Pancreas (tissue), 10 donors: ENCODE measurements at places on chromosomes 7 and 10.

DNA sequence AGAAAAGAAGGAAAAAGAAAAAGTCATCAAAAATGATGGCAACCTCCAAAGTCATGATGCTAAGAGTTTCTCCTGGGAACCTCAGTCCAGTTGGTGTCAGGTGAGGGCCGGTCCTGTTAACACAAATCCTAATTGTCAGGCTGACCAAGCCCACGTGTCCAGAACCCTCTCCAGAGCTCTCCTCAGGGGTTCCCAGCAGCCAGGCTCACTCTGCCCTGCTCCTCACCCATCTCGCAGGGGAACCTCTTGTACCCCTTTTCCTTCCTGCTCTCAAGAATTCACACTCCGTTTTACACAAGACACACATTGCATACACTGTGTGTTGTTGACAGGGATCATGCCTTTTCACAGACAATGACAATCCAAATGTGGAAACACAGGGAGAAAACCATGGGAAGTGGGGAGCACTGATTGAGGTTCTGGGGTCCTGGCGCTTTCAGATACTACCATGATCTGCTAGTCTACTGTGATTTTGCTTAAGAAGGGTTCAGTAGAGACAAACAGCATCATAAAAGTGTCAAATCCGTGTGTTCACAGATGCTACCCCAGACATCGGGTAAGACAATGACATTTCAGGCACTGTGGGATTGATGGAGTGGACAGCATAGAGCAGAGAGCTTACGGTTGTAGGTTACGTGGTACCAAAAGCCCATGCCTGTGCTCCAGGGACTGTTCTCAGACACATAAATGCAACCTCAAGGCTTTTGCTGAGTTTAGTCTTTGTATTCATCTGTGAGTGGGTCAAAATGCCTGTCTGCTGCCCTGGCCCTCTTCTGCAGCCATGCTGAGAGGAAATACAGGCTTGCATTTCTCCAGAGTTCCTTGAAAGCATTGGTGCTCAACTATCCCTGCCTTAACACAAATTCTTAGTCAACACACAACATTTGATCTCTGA is 16.0 kb downstream of the IL2RA start:
- H3K4me3 ChIP-seq: no peak overlapping the region
- no peak overlapping the region for H3K27ac ChIP-seq
- H3K27me3 ChIP-seq: no peaks in the 10 kb centered on the region
- DNase-seq: no peak
- no peaks in the 10 kb centered on the region for H3K36me3 ChIP-seq
- no peaks in the 10 kb centered on the region for H3K4me1 ChIP-seq

DNA sequence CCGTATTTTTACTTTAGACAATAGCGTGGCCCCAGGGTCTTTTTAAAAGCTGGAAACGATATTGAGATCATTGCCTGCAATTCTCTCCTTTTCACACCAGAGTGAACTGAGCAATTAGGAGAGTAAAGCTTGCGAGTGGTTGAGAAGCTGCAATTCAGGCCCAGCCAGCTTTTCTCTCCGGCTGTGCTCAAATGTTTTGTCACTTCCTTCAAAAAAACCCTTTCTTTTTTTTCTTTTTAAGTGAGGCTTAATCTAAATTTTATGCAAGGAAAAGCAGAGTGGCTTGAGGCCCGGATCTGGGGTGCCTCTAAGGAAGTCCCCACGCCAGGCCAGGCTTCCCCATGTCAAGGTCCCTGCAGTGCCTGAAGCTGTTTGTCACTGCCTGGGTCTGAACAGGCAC is 433.9 kb downstream of the GLRX3 start:
- no peaks in the 10 kb centered on the region for H3K4me1 ChIP-seq
- H3K4me3 ChIP-seq: no peak overlapping the region
- no peak overlapping the region for H3K27ac ChIP-seq
- H3K27me3 ChIP-seq: no peaks in the 10 kb centered on the region

GRCh38 chr10:47380341-47381102 is 3.6 kb downstream of the ZNF488 start:
- H3K27ac ChIP-seq: peak overlapping the region; percentile 8
- H3K4me1 ChIP-seq: peaks cover 7% of the 10 kb centered on the region
- peak; percentile 68 for DNase-seq
- H3K27me3 ChIP-seq: no peaks in the 10 kb centered on the region

GRCh38 chr10:96400465-96400864 is 41.7 kb upstream of the OPALIN start:
- no peak for DNase-seq
- no peaks in the 10 kb centered on the region for H3K27me3 ChIP-seq
- H3K4me1 ChIP-seq: no peaks in the 10 kb centered on the region

GRCh38 chr7:44630792-44631457 is 24.5 kb downstream of the OGDH start:
- no peak for DNase-seq
- H3K4me1 ChIP-seq: peaks cover 24% of the 10 kb centered on the region
- no peaks in the 10 kb centered on the region for H3K27me3 ChIP-seq
- H3K4me3 ChIP-seq: no peak overlapping the region
- H3K36me3 ChIP-seq: no peaks in the 10 kb centered on the region

DNA sequence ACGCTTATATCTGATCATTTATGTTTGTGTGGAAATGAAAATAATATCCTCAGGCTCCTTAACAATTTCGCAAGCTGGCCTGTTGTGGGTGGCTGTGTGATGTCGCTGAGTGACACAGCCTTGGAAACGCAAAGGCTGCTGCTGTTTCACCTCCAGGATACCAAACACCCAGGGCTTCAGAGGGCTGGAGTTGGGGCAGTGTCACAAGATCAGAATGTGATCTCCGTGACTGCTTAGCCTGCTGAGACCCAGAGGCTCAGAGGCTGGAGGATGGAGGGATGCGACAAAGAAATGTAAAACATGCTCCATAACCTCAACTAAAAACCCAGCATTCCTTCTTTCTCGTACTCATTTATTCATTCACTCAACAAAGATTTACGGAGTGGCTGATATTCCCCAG is 37.2 kb upstream of the BMPER start:
- no peaks in the 10 kb centered on the region for H3K36me3 ChIP-seq
- H3K4me1 ChIP-seq: no peaks in the 10 kb centered on the region
- H3K4me3 ChIP-seq: no peak overlapping the region
- H3K27ac ChIP-seq: no peak overlapping the region

GRCh38 chr10:80144067-80144695 is 11.7 kb downstream of the PLAC9 start:
- no peaks in the 10 kb centered on the region for H3K27me3 ChIP-seq
- H3K36me3 ChIP-seq: no peaks in the 10 kb centered on the region
- no peak overlapping the region for H3K4me3 ChIP-seq
- no peak overlapping the region for H3K27ac ChIP-seq

DNA sequence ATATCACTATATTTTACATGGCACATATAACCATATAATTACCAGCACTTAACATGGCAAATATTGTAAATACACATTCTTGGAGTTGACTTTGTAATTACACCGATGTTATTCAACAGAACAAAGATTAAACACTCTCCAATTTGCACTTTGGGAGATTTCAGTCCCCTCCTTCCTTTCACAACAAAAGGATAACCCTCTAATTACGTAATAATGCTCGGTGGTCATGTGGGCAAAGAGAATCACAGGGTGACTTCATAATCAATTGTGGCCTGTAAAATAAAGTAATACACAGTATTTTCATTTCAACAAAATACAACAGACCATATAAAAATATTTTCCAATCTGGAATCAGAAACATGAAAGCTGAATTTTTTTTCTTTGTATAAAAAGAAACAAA is 73.2 kb downstream of the RHOBTB1 start:
- no peaks in the 10 kb centered on the region for H3K4me1 ChIP-seq
- H3K36me3 ChIP-seq: peaks cover 10% of the 10 kb centered on the region
- no peaks in the 10 kb centered on the region for H3K27me3 ChIP-seq
- DNase-seq: no peak
- no peak overlapping the region for H3K27ac ChIP-seq
- no peak overlapping the region for H3K4me3 ChIP-seq

- H3K4me1 ChIP-seq: no peaks in the 10 kb centered on the region
- no peaks in the 10 kb centered on the region for H3K27me3 ChIP-seq
- H3K36me3 ChIP-seq: no peaks in the 10 kb centered on the region
- no peak overlapping the region for H3K4me3 ChIP-seq
These were observed 82.3 kb downstream of the COL13A1 start for GRCh38 chr10:69884024-69884367.

GRCh38 chr10:8912108-8912507 is 857.6 kb downstream of the GATA3 start:
- H3K27me3 ChIP-seq: peaks cover 4% of the 10 kb centered on the region
- no peaks in the 10 kb centered on the region for H3K36me3 ChIP-seq
- no peak overlapping the region for H3K27ac ChIP-seq

DNA sequence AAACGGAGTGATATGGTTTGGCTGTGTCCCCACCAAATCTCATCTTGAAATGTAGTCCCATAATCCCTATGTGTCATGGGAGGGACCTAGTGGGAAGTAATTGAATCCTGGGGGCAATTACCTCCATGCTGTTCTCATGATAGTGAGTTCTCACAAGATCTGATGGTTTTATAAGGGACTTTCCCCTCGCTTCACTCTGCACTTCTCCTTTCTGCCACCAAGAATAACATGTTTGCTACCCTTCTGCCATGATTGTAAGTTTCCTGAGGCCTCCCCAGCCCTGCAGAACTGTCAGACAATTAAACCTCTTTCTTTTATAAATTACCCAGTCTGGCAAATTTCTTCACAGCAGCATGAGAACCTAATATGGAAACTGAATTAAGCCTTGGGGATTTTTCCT is 19.1 kb downstream of the FAM3C start:
- no peak for DNase-seq
- peaks cover 7% of the 10 kb centered on the region for H3K36me3 ChIP-seq

GRCh38 chr10:68110027-68110426 is 739 bp downstream of the MYPN start:
- no peaks in the 10 kb centered on the region for H3K27me3 ChIP-seq
- H3K36me3 ChIP-seq: no peaks in the 10 kb centered on the region
- peaks cover 5% of the 10 kb centered on the region for H3K4me1 ChIP-seq
- H3K27ac ChIP-seq: peak overlapping the region; percentile 8

DNA sequence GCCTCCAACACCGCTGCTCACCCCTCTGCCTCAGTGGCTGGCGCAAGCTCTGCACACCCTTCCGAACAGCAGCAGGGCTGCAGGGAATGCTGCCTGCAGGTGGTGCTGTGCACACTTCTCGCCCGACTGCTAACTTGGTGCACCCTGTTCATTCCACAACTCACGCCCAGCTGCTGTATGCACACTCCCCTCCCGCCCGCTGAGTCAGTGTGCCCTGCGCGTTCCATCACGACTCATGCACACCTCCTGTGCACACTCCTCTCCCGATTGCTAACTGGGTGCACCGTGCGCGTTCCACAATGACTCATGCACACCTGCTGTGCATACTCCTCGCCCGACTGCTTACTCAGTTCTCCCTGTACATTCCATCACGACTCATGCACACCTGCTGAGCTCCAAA is 21.5 kb downstream of the ADARB2 start:
- no peak overlapping the region for H3K4me3 ChIP-seq
- no peaks in the 10 kb centered on the region for H3K36me3 ChIP-seq
- no peak for DNase-seq
- no peak overlapping the region for H3K27ac ChIP-seq
- H3K4me1 ChIP-seq: no peaks in the 10 kb centered on the region
- no peaks in the 10 kb centered on the region for H3K27me3 ChIP-seq

- H3K36me3 ChIP-seq: no peaks in the 10 kb centered on the region
- DNase-seq: no peak
- H3K27ac ChIP-seq: peak overlapping the region; percentile 56
- H3K4me3 ChIP-seq: no peak overlapping the region
- H3K27me3 ChIP-seq: no peaks in the 10 kb centered on the region
These were observed 45.6 kb upstream of the SGCE start for GRCh38 chr7:94701555-94701973.

DNA sequence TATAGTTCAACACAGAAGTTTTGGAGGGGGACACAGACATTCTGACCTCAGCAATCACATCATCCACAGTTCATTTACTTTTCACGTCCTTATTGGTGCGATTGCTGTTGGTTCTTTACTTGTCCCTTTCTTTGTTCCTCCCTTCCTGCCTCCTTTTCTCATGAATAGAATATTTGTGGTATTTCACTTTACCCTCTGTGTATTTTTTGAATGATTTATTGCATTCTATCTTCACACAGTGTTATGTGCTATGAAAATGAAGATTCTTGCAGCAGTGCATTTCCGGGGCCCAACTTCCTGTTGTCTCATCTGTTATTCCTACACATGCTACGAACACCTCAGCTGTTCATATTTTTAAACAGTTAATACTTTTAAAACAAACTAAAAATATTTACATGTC is 179.6 kb downstream of the ZMYND11 start:
- H3K4me3 ChIP-seq: no peak overlapping the region
- H3K27ac ChIP-seq: no peak overlapping the region
- peaks cover 10% of the 10 kb centered on the region for H3K36me3 ChIP-seq
- no peaks in the 10 kb centered on the region for H3K4me1 ChIP-seq
- H3K27me3 ChIP-seq: no peaks in the 10 kb centered on the region

DNA sequence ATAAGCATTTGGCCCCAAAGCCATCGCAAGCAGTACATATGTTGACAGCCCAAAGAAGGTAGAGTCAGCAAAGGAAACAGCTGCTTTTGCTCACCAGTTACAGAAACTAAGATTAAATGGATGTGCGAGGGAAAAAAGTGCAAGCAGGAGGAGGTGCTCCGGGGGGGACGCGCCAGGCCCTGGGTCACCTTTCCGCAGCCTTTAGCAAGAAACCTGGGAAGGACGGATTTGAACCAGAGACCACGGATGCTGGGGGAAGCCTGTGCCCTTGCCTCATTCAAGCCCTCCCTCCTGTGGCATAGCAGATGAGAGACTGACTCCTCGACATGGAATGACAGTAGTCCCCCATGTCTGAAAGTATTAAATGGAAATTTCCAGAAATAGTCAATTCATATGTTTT is 405.6 kb upstream of the PRKCQ start:
- no peaks in the 10 kb centered on the region for H3K27me3 ChIP-seq
- no peaks in the 10 kb centered on the region for H3K4me1 ChIP-seq
- H3K36me3 ChIP-seq: no peaks in the 10 kb centered on the region
- H3K27ac ChIP-seq: no peak overlapping the region
- H3K4me3 ChIP-seq: no peak overlapping the region

GRCh38 chr7:29126804-29127203 is 19.5 kb downstream of the CPVL start:
- no peak overlapping the region for H3K4me3 ChIP-seq
- no peak for DNase-seq
- no peak overlapping the region for H3K27ac ChIP-seq
- no peaks in the 10 kb centered on the region for H3K36me3 ChIP-seq
- H3K27me3 ChIP-seq: no peaks in the 10 kb centered on the region

- no peak overlapping the region for H3K27ac ChIP-seq
- H3K4me3 ChIP-seq: no peak overlapping the region
- DNase-seq: no peak
- H3K4me1 ChIP-seq: no peaks in the 10 kb centered on the region
These were observed 87.5 kb downstream of the FRMD4A start for GRCh38 chr10:14243221-14243620.

DNA sequence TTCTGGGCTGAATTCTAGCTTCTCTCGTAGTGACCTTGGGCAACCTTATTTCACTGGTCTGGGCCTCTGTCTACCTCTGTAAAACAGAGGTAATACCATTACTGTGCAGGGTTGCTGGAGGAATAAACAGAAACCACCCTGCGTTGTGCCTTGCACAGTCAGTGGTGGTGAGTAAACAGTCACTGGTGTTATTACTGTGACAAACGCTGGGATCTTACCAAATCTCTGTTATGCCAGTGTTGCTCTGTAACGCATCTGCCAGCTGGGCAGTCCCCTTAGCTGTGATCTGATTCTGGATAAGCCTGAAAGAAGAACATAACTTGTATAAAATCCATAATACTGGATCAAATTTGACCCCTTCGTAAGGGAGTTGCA is 49.4 kb downstream of the NOD1 start:
- H3K36me3 ChIP-seq: no peaks in the 10 kb centered on the region
- no peak overlapping the region for H3K27ac ChIP-seq
- DNase-seq: no peak
- peaks cover 35% of the 10 kb centered on the region for H3K4me1 ChIP-seq
- no peak overlapping the region for H3K4me3 ChIP-seq
- no peaks in the 10 kb centered on the region for H3K27me3 ChIP-seq

GRCh38 chr10:132136097-132136521 is 50.6 kb upstream of the DPYSL4 start:
- no peak overlapping the region for H3K27ac ChIP-seq
- H3K27me3 ChIP-seq: no peaks in the 10 kb centered on the region
- no peak overlapping the region for H3K4me3 ChIP-seq
- DNase-seq: no peak
